ENCODE measurements at places on chromosomes 6 and 20.
A peak's percentile ranks its signal among the peaks of the same experiment; 100 is the strongest.

GRCh38 chr6:39281312-39281980 lies 32.8 kb downstream of the KCNK17 start:
- no peak for DNase-seq

- DNase-seq: no peak
Measured at GRCh38 chr20:51335329-51335841, 207.1 kb downstream of the NFATC2 start.

GRCh38 chr6:128421788-128422187 lies 98.6 kb downstream of the PTPRK start:
- no peak for DNase-seq

DNA sequence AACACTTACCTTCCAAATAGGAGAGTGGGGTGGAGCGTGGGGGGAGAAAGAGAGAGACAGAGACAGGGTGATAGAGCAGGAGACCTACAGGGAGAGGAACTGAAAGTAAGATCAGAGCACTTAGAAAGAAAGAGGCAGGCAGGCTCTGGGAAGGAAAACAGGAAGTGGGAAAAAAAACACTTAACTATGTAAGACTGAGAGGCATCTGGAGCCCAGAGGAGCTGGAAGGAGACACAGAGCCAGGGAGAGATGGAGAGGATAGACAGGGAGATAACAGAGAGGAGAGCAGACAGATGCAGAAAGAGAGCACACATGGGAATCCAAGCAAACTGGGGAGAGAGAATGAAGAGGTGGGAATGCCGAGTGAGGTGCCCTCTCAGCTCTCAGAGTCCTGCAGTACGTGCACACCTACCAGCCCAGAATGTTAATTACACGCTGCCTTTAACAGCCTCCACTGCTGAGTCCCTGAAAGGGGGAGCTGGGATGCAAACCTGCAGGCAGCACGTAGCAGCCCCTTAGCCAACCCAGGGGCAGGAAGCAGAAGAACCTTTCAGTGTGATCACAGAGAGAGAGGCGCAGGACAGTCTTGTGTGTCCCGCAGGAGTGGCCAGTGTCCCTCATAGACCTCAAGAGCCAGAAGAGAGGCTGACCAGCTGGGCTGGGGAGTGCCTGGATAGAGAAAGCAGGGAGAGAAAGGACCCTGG lies 132.7 kb upstream of the LRFN2 start:
- DNase-seq: peak; percentile 62

DNA sequence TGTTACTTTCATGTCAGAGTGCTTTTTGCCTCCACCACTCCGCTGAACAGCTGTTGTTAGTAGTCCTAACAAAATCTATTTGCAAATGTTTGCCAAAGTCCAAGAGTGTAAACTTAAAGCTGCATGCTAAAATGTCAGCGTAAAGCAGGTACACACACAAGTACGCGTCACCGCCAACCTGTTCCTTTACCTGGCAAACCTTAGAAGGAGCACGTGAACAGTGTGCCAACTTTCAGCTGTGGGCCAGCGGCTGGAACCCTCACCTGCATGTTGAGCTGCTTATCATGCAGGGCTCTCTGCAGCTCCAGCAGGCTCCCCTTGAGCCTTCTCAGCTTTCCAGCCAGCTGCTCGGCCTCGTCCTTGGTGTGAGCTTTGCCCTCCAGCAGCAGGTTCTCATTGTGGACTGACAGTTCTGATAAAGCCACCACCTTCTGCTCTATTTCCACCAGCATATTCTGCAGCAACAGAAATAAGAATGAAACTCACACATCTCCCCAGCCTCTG lies 359.3 kb downstream of the SYNE1 start:
- DNase-seq: no peak

GRCh38 chr6:129853996-129854711 lies 7.0 kb downstream of the TMEM244 start:
- no peak for DNase-seq

DNA sequence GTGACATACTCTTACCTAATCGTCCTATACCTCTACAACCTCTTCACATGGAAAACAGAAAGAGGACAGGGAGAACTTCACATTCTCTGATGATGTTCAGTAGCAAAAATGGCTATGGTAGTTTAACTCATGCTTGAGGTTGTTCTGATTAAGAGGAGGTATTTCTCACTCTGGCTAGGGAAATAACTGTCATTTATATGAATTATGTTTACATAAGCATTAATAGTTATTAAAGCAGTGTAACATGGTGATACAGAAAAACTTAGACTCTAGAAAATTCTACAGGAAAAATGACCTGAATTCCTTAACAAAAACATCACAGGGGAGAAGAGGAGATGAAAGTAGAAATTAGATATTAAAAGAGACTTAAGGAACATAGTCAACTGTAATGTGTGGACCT lies 57.3 kb downstream of the MAP3K5 start:
- DNase-seq: no peak

DNA sequence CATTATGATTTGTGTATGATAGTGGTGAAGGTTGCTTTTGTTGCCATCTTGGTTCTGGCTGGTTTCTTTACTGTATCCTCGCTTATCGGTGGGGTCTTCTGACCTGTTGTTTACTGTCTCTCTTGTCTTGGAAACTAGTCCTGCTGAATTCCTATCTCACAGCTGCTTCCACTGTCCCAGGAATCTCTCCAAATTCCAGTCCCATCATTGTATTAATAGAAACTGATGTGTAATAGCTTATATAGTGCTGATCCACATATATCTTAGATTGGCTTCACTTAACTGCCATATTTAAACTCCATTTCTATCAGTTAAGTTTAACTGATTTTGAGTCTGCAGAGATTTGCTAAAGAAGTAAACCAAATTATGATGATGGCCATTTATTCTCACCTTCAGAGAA lies 5.9 kb downstream of the GTF2H5 start:
- no peak for DNase-seq

DNA sequence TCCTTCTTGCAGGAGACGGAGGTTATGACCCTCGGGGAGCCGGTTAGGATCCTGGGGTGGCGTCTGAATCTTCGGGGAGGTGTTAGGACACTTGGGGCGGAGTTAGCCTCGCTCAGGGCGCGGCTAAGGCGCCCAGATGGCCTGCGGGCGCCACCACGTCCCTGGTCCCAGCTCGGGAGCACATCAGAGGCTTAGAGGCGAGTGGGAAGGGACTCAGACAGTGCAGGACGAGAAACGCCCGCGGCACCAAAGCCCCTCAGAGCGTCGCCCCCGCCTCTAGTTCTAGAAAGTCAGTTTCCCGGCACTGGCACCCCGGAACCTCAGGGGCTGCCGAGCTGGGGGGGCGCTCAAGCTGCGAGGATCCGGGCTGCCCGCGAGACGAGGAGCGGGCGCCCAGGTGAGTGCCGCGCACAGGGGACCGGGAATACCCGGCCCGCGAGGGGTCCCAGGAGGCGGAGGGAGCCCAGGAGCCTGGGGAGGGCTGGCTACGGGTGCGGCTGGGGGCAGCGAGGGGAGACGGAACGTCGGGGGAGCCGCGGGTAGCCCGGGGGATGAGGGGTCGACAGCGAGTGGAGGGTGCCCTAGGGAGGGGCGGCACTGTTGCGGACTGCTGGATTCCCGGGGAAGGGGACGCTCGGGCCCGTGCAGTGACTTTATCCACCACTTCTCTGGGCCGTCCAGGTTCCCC lies at the start of gene HCK:
HCK (plus strand) TSS at position 153 of the 688 bp plus-strand sequence.
- DNase-seq: peak; percentile 49

DNA sequence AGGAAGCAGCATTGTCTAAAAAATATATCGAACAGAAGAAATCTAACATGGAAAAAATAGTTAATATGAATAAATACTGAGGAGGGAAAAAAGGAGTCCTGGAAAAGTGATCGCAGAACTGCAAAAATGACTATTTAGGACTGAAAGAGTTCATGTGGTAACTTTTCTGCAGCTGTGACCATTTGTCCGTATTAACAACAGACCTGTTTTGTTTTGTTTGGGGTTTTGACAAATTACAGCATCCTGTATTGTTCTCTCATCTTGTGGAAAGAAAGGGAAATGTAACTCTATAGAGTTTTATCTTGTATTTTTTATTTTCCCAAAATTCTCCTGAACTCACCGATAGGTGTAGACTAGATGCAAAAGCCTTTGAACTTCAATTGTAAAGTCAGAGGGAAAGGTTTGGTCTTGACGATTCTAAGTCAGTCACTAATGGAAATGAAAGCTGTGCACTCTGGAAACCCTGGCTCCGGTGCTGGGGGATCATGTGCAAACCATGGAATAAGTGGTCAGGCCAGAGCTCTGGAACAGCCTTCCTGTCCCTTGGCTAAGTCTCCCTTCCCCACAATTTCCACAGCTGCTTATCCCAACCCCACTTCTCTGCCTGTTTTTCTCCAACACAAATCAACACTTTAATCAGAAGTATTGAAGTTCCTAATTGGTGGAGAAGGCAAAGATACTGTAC lies 51.2 kb upstream of the MARCKS start:
- DNase-seq: no peak

DNA sequence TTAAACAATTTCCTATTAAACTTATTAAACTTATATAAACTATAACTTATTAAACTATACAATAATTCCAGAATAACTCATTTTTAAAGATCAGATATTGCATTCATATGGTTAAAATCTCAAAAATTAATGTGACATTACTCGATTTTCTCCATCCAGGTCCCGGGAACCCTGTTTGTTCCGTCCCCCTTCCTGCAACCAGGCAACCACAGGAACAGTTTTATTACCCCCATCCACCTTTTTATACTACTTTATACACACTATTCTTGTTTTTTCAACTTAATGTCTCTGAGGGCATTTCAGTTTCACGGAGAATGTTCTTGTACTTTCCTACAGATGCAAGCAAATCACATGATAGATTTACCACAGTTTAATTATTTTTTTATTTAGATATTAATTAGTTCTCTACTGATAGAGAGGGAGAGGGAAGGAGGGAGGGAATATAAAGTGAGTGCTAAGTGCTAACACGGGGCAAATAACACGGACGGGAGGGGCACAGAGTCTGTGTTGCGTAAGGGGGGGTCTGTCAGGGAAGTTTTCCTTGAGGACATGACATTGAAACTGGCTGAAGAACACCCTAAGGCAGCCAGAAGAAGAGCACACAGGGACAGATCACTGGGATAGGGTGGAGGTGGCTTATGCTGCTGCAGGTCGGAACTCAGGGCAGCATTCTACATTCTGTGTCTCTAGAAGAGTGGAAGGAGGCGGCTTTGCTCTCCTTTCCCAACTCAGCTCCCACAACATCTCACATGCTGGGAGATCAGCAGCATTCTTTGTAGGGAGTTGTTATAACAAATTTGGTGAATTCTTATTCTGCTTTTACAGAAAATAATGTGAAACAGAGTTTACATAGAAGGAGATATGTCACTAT lies 225.2 kb downstream of the FOXC1 start:
- DNase-seq: no peak

- no peak for DNase-seq
Measured at GRCh38 chr20:38085026-38085425, 51.5 kb downstream of the RPRD1B start.

DNA sequence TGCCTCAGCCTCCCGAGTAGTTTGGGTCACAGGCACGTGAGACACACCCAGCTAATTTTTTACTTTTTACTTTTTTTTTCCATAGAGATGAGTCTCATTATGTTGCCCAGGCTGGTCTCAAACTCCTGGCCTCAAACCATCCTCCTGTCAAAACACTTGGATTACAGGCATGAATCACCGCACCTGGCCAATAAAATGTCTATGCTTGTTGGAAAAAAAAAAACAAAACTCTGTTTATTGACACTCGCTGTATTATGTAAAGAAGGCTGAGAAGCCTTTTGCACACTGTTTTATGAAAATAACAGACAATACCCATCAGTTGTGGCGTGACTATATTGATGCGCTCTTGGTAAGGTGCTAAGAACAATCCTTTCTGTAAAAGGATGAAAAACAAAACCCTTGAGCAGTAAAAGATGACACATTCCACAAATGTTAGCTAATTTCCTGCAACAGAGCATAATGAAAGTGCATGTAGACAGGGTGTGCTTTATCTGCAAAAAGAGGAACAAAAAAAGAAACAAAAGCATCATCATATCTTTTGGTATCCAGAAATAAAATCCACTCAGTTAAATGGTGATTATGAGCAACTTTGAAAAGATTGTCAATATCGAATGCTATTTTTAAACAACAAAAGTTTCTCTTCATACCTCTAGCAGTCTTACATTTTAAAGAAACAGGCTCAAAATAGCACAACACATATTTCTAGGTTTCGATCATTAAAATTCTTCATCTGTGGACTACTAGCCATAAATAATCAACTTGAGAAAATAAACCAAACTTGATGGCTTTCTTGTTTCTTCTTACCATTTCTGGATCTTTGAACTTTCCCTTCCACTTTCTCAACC lies 108.3 kb upstream of the PHACTR1 start:
- DNase-seq: no peak

GRCh38 chr6:17907406-17908229 lies 79.8 kb downstream of the KIF13A start:
- DNase-seq: no peak

DNA sequence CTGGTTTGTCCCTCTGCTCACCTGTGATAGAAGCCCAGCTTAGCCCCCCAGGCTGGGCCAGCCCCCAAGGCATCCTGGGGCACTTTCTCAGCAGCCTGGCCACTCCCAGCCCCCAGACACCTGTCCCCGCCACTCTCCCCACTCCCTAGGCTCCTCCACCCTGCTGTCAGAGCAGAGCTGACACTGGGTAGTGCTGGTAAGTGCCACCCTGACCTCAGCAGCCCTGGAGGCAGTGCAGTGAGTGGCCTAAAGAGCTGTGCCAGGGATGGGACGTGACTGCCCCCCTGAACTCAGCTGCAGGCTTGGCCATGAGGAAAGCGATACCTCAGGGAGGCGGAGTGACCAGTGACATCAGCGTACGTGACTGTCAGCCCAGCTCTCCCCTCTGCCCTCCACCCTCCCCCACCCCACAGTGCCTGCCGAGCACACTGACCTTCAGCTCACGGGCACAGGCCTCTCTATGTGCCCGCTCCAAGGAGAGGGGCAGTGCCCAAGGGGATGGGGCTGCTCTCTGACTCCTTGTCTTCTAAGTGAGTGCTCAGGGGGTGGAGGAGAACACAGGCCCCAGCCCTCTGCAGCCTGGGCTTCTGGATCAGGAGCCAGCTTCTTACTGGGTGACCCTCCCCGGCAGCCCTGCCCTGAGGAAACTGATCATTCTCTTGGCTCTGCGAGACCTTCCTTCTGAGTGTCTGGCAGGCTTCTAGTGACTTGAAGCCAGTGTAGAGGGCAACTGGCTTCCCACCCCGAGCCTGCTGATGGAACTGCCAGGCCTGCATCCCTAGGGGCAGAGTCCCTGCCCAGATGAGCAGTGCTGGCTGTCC lies 172.7 kb downstream of the MRPL14 start:
- DNase-seq: no peak

GRCh38 chr6:136927292-136927691 lies 5.2 kb downstream of the SLC35D3 start:
- no peak for DNase-seq

DNA sequence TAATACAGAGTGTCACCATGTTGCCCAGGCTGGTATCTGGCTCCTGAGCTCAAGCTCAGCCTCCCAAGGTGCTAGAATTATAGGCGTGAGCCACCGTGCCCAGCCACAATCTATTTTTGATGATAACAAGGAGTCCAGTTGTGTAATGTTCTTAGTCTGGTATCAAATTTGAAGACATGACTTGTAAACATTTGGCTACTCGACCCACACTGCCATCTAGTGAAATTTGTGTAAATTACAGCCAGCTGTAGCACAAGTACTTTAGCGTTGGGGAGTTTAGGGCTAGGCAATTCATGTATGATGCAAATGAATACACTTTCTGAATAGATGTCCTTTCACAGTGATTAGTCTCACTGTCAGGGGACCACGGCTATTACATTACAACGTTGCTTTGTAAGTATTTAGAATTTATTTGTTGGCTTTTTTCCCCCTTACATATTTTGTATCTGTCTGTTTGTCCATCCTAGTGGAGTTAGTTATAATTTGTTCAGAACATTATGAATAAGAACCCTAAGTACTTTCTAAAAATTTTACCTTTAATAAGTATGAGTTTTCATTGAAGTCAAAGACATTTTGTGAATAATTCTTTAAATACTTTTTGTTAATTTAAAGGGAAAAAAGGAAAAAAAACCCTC lies 139.7 kb downstream of the PRDM13 start:
- DNase-seq: peak; percentile 12
